ENCODE measurements at places on chromosomes 4 and X.

DNA sequence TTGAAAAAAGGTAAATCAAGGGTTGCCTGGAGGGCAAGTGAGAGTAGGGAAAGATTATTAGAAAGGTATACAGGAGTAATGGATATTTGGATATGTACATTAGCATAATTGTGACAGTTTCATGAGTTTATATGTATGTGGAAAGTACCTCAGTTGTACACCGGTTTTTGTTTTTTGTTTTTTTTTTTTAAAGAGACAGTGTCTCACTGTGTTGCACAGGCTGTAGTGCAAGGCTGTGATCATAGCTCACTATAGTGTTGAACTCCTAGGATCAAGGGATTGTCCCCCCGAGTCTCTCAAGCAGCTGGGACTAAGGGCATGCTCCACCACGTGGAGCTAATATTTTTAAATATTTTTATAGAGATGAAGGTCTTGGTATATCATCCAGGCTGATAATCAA lies 15.3 kb upstream of the HPGD start:
- DNase-seq: no peak

GRCh38 chrX:51461053-51462044 lies 35.0 kb downstream of the NUDT11 start:
- no peak for DNase-seq

GRCh38 chr4:81137446-81137845 lies 77.6 kb downstream of the PRKG2 start:
- no peak for DNase-seq

DNA sequence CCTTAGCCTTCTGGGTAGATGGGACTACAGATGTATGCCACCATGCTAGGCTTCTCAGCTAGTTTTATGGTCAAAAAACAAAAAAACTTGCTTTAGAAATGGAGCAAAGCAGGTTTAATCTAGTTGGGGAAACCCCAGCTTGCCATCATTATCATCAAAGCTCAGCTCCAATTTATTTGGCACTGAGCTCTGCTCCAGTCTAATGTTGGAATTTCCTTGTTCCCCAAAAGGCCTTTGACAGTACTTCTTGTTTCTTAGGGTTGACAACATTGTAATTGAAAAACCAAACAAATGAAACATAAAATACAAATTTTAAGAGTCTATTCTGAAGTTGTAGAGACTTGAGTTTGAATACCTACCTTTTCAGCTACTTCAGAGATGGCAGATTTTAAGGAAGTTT lies 48.0 kb downstream of the MRPL1 start:
- DNase-seq: no peak

GRCh38 chr4:184097241-184097605 lies 120.5 kb downstream of the ENPP6 start:
- no peak for DNase-seq

- no peak for DNase-seq
Observed at GRCh38 chrX:119624417-119624816, 18.2 kb upstream of the NKRF start.

- DNase-seq: no peak
Observed at GRCh38 chr4:54662901-54663585, 5.3 kb downstream of the KIT start.
